Activated naive CD8-positive, alpha-beta T cell treated with anti-CD3 and anti-CD28 coated beads, Interleukin-2, amount 50 U/mL, for 24 hours (primary cell): ENCODE measurements at places on chromosomes 3 and 15.

DNA sequence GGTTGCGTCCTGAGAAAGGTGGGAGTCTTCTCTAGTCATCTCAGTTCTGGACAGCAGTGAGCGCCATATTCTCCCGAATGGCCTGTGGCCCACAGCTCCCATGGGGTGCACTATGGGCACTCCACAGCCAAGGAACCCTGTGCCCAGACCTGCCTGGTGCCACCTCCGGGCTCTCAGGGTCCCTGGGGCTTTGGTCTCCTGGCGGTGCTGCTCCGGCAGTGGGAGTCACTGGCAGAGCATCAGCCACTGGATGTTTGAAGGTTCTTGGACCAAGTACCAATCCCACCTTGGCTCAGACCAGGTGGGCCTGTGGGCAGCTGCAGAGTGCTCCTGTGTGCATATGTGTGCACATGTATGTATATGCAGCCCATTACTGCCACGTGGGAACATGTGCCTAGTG, 68.3 kb upstream of the RPL32 start:
- DNase-seq = no peak

DNA sequence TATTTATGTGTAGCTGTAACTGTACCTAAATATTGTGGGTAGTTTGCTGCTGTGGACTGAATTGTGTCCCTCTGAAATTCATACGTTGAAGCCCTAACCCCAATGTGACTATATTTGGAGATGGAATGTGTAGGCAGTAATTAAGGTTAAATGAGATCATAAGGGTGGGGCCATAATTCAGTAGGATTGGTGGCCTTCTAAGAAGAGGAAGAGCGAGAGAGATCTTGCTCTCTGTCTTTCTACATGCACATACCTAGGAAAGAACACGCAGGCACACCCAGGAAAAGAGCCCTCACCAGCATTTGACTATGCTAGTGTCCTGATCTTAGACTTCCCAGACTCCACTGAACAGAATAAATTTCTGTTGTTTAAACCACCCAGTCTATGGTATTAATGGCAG, 67.6 kb upstream of the CFAP20DC start:
- DNase-seq = no peak

DNA sequence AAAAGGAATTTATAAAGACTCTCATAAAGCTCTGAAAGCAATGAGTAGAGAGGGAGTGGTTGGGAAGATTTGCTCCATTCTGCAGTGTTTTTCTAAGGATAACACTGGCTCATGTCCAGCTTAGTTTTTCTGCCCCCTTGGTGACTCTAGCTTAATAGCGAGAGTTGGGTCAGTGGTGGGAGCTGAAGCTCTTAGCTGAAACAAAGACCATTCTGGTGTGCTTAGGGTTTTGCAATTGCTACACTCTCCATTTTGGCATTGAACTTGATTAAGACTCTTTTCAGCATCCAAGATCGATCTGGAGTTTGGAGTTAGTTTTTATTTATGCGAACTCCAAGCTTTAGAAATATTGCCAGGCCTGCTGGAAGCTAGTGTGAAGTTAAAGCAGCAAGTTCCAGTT, 98.0 kb downstream of the ATG7 start:
- no peak for DNase-seq

DNA sequence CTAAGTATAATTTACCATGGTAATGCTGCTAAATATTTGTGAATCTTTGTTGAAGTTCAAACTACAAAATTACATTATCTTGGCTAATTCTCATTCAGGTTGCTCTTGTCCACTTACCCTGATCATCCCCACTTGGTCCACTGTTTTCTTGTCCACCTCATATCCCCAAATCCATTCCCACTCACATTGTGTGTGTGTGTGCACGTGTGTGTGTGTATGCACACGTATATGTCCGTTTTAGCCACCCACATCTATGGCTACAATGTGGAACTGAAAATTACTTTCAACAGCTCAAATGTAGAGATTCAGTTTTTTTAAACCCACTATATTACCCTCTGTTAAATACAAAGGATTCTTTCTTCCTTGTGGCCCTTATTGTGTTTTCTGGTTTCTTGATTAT, 15.2 kb upstream of the MEIS2 start:
- no peak for DNase-seq

DNA sequence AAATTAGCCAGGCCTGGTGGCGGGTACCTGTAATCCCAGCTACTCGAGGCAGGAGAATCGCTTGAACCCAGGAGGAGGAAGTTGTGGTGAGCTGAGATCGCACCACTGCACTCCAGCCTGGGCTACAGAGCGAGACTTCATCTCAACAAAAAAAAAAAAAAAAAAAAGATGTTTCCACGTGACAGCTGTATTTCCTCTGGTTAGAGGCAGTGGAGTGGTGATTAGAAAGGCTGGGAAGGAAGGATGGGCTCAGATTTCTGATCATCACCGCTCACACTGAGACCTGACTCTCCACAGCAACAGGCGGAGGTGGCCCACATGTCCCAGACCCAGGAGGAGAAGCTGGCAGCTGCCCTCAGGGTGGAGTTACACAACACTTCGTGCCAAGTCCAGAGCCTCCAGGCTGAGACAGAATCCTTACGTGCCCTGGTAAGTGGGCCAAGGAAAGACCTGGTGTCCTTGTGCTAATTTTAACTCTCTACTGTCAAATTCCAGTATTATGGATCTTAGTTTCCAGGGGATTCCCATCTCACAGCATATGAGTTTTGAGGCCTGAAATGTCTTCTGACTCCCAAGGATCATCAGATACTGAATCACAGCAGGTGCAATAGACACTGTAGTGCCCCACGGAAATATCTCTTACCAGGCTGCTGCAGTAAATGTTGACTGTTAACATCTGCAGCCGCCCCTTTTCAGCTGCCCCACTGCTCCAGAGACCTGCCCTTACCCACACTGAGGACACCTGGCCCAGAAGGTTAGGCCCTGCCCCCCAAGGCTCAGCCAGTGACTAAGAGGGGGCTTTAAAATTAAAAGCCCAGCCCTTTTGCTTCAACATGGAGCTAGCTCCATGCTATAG, 66.9 kb downstream of the BFSP2 start:
- no peak for DNase-seq

GRCh38 chr3:161171113-161171512, 50.0 kb upstream of the NMD3 start:
- DNase-seq = no peak

DNA sequence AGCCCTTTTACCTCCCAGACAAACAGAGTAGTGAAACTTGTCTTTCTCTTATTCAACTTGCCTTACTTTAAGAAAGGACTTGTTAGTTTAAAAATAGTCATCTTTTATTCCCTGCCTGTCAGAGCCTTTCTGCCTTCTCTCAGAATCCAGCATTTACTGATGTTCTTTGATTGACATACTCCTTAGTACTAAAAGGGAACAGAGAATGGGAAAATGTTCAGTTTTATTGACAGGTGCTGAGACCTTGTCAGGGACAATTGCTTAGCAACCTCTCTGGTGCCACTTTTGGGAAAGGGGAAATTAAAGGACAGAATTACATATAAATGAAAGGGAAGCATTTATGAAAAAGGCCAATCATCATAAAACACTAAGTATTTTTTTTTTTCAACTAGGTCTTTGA, 378.3 kb downstream of the PDCD6IP start:
- no peak for DNase-seq

GRCh38 chr15:31296646-31297574, 29.7 kb upstream of the KLF13 start:
- DNase-seq = no peak

DNA sequence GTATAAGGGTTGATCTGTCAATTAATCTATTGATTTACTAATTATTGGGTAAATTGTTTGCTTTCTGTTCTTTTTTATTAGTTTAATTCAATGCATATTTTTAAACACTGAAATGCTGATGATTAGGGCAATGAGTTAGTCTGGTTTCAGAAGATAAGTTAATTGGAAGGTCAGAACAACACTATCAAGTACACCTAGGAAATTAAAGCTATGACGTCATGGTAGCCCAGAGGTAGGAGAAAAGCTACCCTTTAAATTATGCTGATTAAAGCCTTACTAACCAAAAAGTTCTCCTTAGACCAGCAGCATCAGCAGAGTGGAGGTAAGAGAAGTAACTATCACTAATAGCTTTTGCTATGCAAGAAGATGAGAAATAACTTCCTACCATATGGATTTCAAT, 770.4 kb upstream of the ARPP21 start:
- DNase-seq = no peak

GRCh38 chr3:52494445-52494844, 693 bp upstream of the STAB1 start:
- DNase-seq = no peak

DNA sequence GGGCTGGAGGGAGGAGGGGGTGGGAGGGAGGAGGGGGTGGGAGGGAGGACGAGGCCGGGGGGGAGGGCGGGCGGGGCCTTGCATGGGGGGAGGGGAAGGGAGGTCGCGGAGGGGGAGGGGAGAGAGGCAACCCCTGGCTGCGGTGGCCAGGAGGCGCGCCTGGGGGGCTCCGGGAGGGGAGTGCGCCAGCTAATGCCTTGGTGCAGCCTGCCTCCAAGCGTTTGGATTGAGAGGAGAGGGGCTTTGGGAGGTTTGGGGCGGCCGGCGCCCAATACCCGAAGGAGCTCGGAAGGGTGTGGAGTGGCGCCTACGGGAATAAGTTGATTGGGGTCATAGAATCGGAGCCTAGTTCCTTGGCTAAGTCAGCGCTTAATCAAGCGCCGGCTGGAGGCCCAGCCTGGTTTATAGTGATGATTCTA, 557 bp downstream of the TFG start:
- DNase-seq = peak; percentile 39

GRCh38 chr3:149020196-149020838, 29.0 kb downstream of the GYG1 start:
- DNase-seq = no peak

GRCh38 chr15:44222478-44222877, 27.4 kb upstream of the FRMD5 start:
- DNase-seq = no peak

DNA sequence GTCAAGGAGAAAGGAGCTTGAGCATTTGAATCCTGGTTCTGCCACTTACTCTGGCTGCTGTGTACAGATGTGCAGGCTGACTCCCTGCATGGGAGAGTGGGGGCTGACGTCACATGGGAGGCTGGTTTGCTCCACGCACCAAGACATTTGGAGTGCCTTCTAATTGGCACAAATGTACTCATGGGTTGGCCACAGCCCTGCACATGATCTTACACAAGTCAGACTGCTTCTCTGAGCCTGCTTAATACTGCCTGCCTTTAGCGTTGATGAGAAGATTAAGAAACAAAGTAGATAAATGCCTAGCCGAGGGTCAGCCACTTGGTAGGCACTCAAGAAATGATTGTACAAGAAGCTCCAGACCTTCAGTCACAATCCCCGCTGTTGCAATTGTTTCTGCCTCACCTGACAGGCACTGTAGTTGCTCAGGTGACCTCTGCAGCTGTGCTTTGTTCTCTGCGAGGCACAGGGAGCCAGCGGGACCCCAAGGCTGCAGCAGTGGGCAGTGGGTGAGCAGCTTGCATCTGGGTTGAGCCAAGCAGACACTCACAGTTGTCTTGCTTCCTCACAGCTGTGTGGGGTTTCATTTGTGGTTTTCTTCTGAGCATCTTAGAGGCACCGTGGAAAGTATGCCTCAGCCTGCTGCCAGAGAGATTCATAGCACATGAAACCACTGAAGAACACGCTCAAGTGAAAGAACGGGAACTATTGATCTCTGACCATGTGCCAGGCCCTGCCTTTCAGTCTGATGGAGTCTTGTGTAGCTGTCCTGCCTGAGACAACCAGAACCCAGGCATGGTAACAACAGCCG, 33.1 kb downstream of the GRK7 start:
- DNase-seq = peak; percentile 73

GRCh38 chr3:182041668-182042291, 330.1 kb downstream of the SOX2 start:
- DNase-seq = no peak

DNA sequence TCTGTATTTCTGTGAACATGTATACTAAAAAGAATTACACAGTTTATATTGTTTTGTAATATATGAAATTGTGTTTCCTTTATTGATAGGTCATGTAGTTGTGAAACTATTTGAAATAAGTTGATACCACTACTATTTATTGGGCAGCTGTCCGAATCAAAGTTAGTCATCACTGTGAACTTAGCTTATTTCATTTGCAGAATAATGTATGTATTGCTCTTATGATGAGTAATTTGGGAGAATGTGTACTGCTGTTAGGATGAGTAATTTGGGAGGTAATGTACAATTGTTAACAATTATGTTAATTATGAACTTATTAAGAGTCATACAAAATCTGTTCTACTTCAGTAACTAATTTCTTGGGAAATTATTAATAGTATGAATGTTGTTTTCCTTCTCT, 22.2 kb downstream of the FXR1 start:
- no peak for DNase-seq

DNA sequence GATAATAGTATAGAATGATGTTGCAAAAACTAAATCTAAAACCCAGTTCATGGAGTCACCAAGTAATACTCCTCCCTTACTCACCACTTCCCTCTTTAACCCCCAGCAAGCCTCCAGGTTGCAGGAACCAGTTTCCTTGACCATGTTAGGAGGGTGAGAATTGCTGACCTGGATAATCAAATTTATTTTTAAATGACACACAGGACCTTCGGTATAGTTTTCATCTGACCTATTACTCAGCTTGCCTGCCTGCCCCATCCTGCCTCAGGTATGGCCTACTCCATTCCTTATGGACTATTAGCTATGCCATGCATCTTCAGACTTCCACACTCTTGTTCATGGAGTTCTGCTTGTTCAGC, 883 bp downstream of the RTP4 start:
- peak; percentile 4 for DNase-seq

DNA sequence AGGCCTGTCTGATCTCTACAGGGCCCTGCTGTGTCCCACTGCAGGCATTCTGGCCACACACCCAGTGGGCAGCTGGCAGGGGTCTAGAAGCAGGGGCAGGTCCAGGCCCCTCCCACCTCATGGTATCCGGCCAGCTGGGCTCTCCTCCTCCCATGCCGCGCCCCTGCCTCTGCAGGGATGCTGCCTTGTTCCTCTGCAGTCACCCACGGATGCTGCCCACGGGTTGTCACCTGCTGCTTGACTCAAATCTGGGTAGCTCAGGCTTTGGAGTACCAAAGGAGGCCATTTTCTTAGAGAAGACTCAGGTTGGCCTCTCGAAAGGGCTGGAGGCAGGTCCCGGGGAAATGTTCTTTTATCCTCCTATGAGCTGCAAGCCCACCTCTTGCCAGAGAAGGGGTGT, 25.0 kb downstream of the EFCAB12 start:
- DNase-seq = no peak

GRCh38 chr3:187738071-187738330, 7.3 kb downstream of the BCL6 start:
- no peak for DNase-seq

GRCh38 chr3:31100519-31100918, 206.1 kb upstream of the GADL1 start:
- no peak for DNase-seq

- DNase-seq = no peak
Measured at GRCh38 chr3:184230603-184231528, 1.5 kb downstream of the VWA5B2 start.

- peak; percentile 12 for DNase-seq
Measured at GRCh38 chr3:131794766-131795388, 239.9 kb downstream of the CPNE4 start.

- DNase-seq = no peak
Measured at GRCh38 chr3:99674086-99674789, 35.8 kb downstream of the COL8A1 start.

DNA sequence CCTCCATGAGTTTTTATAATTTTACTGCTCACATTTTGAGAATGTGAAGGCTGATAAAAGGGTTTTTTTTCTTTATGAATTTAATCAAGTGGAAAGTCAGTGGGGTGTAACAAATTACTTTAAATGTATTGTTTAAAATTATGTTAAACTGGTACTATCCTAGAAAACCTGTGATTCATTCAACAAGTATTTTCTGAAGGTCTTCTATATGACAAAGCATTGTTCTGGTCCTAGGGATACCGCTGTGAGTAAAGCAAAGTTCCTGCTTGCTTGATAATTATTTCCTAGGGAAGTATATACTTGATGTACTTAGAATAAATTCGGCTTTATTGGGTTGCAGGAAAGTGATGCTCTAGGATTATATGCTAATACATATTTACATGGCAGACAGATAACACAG, 152.8 kb upstream of the GOLGA6L4 start:
- DNase-seq = no peak
